ENCODE measurements at places on chromosomes 6 and 20. TPM values are rescaled to one million over a fixed set of nuclear protein-coding genes. Genes with fewer than 3 reads are reported as not detected.
A peak's percentile ranks its signal among the peaks of the same experiment; 100 is the strongest.

DNA sequence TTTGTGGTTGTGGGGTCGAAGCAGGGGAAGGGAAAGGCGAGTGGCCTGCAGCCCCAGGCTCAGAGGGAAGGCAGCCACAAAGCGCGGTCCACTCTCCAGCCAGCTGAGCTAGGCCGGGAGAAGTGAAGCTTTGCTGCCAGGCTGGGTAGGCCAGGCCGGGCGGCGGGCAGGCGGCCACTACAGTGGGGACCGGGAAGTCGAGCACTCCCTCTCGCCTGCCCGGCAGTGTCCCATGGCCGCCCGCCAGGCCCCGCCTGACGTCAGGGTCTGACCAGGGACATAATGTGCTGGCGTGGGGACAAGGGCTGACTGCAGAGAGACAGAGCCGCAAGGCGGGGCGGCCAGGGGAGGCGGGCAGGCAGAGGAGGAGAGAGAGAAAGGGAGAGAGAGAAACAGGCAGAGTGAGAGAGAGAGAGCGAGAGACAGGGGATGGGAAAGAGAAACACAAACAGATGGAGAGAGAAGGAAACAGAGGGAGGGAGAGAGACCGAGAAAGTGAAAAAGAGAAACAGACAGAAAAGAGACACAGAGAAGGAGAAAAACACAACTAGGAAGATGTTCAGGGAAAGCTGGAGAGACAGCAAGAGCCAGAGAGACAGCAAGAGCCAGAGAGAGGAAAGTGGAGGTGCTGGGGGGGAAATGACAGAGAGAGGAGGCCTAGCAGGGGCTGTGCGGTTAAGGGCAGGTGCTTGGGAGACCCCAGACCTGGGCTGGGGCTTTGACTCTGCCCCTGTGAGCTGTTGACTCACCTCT, 94.5 kb upstream of the PTPN1 start:
- no peak for DNase-seq
- peaks cover 13% of the 10 kb centered on the region for H3K27me3 ChIP-seq
- H3K4me1 ChIP-seq = no peaks in the 10 kb centered on the region
- no peaks in the 10 kb centered on the region for H3K36me3 ChIP-seq
- no peak overlapping the region for H3K27ac ChIP-seq
- H3K4me3 ChIP-seq = no peak overlapping the region

GRCh38 chr20:40592941-40593340, 96.1 kb downstream of the MAFB start:
- no peaks in the 10 kb centered on the region for H3K4me1 ChIP-seq
- H3K27ac ChIP-seq = no peak overlapping the region
- DNase-seq = no peak
- H3K27me3 ChIP-seq = peaks cover 37% of the 10 kb centered on the region

DNA sequence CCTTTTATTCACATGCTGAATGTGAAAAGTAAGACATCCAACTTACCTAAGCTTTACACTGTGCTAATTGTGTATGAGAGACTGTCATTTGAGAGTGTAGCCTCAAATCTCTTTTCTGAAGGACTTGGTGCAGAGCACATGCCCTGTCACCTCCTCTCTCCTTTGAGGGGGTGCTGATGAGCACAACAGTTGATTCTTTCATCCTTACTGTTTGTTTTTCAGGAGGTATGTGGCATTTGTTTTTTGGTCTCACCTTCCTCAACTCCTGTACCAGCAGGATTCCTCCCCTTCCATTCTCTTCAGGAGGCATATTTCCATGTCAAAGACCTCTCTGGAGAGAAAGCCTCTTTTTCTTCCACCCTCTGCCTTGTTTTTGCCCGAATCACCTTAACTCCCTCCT, 252.6 kb upstream of the CITED2 start:
- peaks cover 2% of the 10 kb centered on the region for H3K27me3 ChIP-seq
- DNase-seq = no peak
- H3K27ac ChIP-seq = no peak overlapping the region

DNA sequence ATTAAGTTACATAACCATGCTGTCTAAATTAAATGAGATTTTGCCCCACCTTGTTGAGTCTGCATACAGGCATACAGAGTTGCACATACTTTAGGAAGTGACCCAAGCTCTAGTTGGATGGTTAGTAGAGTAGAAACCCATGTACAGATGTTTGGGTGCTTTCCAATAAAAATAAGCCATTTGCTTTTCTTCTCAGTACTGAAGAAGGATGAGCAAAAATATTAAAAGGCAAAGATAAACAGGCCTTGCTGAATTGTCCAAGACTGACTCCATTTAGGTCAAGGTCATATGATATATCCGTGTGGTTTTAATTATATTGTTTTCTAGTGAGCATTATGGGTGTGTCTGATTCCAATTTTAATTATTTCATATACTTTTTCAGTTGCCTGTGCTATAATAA, 589.4 kb downstream of the RFPL4B start:
- no peaks in the 10 kb centered on the region for H3K36me3 ChIP-seq
- H3K4me1 ChIP-seq = no peaks in the 10 kb centered on the region
- H3K27ac ChIP-seq = no peak overlapping the region
- no peak overlapping the region for H3K4me3 ChIP-seq

DNA sequence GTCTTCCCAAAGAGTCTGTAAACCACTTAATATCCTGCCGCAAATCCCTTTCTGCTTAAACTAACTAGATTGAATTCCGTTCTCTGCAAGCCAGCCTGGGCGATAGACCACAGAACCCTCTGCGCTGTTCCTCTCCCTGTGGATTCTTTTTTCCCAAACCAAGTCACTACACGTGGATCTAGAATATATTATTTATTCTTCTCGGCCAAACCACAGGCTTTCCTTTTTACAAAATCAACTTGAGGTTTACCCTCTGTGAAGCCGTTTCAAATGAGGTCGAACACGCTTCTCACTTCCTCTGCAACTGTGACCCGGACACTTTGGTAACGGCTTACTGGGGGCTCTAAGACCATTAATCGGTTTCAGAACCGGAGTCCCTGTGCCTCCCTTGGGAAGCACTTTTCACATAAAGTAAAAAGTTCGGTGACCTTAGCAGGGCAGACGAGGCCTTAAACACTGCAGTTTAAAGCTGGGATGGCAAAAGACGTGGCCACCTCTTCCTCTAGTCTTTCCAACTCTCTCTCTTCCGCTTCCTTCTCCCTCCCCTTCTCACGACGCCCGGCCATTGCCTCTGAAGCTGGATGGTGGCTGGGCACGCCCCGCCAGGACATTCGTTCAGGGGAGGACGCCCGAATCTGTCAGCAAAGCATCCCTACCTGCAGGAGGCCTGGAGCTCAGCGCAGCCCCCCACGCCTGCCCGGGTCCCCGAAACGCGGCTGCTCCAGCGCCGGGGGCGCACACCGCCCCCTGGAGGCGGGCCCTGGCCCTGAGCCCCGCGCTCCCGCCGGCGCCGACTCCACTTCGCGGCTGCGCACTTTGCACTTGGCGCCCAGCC, 55.0 kb upstream of the FOXC1 start:
- H3K36me3 ChIP-seq = no peaks in the 10 kb centered on the region
- peak overlapping the region; percentile 82 for H3K27ac ChIP-seq
- H3K4me3 ChIP-seq = peak overlapping the region; percentile 86
- H3K27me3 ChIP-seq = peaks cover 23% of the 10 kb centered on the region

DNA sequence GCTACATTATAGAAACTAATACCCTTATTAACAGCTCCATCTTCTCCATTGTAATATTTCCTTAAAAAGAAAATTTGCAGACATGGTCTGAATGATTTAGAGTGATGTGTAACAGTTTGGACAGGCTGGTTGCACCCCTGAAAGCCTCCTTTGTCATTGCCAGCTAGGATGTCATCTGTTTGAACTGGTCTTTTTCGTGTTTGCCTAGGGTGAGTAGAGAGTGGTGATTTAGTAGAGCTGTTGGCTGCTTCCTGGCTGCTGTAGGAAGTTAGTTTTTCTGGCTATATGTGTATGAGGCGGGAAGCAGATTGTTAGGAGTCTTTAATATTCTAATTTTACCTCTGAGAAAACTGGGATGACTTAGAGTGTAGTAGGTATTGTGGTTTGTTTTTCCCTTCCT, 101.1 kb downstream of the ZFAND3 start:
- peaks cover 50% of the 10 kb centered on the region for H3K4me1 ChIP-seq
- H3K27me3 ChIP-seq = no peaks in the 10 kb centered on the region
- H3K36me3 ChIP-seq = peaks cover 19% of the 10 kb centered on the region
- no peak for DNase-seq

DNA sequence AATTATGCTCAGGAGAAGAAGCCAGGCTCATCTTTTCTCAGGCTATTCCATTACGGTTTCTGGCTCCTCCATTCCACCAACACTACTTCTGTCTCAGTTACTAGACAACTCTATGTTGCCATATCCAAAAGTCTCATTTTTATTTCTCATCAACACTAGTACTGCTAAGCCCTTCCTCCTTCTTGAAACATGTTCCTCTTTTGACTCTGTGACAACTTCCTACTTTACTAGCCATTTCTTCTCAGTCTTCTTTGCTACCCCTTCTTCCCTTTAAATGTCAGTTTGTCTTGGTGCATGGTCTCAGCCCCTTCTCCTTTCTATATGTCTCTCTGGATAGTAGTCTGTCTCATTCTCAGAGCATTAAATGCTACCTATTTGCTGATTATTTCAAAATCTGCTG, 7.1 kb upstream of the ADGRG6 start:
- DNase-seq = no peak
- H3K4me1 ChIP-seq = no peaks in the 10 kb centered on the region
- H3K36me3 ChIP-seq = no peaks in the 10 kb centered on the region
- H3K4me3 ChIP-seq = no peak overlapping the region

GRCh38 chr6:71199736-71200135, 88.9 kb upstream of the OGFRL1 start:
- no peak for DNase-seq
- no peak overlapping the region for H3K27ac ChIP-seq
- H3K27me3 ChIP-seq = peaks cover 3% of the 10 kb centered on the region
- no peaks in the 10 kb centered on the region for H3K4me1 ChIP-seq

DNA sequence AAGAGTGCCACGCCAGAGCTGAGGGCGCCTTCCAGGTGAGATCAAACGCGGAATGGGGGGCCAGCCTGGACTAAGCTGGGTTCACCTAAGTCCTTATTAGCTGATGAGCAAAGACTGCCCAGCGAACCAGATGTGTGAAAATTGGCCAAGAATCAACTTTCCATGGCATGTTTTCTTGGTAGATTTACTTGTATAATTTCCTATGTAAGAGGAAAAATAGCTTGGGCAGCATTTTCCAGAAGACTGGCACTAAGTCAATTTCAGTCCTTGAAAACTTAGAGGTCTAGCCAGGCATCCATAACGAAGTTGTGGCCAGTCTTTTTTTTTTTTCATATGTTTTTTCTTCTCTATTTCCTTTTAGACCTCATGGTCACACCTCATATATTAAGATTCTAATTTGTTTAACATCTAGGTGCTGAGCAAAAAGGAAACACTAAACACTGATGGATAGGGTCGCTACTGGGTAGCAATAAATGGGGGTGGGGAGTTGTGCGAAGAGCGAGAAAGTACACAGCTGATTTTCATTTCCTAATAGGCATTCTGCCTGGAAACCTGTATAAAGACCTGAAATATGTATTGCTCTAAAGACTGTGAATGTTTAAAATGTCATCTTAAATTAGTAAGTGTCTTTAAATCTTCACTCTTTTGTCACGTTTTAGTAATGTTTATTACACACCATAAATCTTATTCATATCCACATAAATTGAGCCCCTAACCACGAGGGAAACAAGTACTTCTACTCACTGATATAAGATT, 188.8 kb downstream of the CD83 start:
- peaks cover 5% of the 10 kb centered on the region for H3K36me3 ChIP-seq
- DNase-seq = no peak
- no peaks in the 10 kb centered on the region for H3K27me3 ChIP-seq
- H3K4me1 ChIP-seq = peaks cover 51% of the 10 kb centered on the region

DNA sequence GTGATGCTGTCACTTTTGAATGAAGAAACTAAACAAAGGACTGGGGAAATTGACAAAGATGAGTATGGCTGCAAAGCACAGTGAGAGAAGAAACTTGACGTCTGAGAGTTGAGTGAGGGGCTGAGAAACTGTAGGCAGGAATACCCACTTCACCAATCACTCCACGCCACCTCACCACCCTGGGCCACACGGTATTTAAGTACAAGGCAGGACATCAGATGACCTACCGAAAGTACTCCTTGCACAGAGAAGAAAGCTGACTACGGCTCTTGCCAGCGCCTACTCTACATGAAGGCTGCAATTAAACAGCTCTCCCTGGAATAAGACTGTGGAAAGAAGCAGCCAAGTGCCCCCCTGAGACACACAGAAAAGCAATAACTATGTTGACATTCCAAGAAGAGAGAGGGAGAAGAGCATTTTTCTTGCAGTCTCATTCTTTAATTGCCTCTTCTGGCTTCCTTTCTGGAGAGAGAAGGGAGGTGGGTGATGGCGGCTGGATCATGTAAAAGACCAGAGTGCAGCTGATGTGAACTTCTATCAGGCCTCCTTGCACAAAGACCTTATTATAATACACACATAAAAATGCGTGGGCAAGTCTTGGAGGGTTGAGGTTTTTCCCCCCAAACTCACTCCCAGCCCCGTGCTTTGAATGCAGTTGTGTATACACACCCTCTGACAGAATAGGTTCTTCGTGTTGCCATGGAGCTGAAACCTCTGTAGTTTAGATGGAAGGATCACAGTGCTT, 44.6 kb downstream of the HIVEP2 start:
- no peak for DNase-seq
- no peak overlapping the region for H3K4me3 ChIP-seq
- H3K27ac ChIP-seq = no peak overlapping the region
- H3K4me1 ChIP-seq = peaks cover 34% of the 10 kb centered on the region

DNA sequence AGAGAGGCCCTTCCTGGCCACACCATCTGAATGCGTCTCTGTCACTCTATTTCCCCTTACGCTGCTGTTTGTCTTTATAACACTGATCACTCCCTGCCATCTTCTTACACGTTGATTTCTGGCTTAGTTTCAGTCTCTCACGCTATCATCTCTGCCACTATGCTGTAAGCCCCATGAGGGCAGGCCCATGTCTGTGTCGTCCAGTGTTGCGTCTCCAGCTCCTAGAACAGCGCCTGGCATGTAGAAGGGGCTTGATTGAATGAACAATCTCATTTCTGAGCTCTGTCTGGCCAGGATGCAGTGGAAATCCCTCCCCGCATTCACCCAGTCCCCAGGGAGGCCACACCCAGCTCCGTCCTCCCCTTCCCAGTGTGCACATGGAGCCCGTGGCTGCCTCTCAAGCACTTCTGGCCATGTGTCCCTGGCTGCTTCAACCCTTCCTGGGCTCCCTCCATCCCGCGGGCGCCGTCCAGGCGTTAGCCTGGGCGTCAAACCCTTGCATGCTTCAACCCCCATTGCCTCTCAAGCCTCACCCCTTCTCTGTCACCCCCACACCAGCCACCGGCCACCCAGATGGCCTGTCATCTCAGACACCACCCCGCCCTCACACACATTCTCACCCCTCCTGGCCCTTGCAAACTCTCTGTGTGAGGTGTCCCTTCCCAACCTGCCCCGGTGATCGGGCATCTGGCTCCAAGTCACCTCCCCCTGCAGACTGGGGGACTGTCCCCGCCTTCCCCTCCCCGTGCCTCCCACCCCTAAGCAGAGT, 71.1 kb downstream of the SRC start:
- H3K4me3 ChIP-seq = no peak overlapping the region
- DNase-seq = no peak
- no peak overlapping the region for H3K27ac ChIP-seq
- H3K27me3 ChIP-seq = peaks cover 8% of the 10 kb centered on the region
- no peaks in the 10 kb centered on the region for H3K36me3 ChIP-seq

SAMD10 gene
- 9.0 TPM for total RNA-seq

IPCEF1 gene
- total RNA-seq = 1.8 TPM

LRFN2 gene
- total RNA-seq = not detected
